ENCODE measurements at places on chromosomes 1 and 21.

DNA sequence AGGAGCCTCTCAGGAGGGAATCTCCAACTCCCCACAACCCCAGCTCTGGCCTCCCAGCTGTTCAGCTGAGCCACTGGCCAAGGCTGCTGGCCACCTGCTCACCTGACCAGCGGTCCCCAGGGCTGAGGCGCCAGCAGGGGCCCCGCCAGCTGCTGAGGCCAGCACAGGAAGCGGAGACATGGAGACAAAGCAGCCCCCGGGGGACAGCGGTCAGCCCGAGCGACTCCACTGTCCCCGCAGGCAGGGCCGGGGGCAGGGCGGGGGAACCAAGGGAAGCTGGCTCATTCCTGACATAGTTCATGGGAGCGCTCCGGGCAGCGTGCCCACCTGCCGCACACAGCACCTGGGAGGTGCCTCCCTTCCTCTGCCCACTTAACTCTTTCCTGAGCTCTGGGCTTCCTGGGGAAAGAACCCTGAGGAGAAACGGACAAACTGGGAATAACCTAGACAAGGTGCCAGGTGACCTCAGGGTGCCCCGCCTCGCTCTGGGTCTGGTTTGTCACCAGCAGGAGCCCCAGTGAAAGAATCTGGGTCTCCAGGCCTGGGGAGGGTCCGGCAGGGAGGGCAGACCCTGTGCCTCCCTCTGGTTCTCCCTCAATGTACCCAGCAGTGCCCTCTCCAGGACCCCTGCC lies 10.7 kb downstream of the EPHA2 start:
- DNase-seq, result no peak

DNA sequence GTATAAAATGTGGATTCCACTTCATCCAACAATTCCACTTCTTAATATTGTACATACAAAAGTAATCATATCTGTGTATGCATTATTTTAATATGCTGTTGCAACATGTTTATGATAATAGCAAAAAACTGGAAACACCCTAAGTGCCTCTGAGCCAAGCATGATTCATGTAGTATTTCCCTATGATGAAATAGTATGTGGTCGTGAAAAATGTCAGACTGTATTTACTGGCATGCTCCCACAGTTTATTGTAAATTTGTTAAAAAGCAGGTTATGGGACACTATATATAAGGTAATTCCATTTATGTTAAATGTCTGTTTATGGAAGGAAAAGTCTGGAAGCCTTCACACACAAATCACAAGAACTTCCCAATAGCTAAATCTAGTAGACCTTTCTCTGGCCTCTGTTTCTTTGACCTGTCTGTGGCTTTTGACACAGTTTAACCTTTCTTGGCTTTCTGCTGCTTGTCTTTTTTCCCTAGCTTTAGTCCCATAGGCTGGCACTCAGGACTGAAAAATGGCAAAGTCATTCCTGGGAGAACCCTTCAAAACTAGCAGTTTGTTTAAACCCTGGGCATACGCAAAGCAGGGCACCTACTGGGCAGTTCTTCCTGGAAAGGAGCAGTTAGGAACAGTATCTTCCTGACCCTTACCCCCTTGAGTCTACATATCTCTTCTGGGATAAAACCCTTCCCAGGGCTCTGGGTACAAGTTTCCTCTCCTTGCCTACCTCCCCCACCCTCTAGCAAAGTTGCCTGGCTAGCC lies 65.4 kb upstream of the ARTN start:
- no peak for DNase-seq

GRCh38 chr1:7621334-7622219 lies 149.5 kb upstream of the VAMP3 start:
- DNase-seq, result no peak

- no peak for DNase-seq
Observed at GRCh38 chr1:235160383-235160956, 580 bp downstream of the RBM34 start.

DNA sequence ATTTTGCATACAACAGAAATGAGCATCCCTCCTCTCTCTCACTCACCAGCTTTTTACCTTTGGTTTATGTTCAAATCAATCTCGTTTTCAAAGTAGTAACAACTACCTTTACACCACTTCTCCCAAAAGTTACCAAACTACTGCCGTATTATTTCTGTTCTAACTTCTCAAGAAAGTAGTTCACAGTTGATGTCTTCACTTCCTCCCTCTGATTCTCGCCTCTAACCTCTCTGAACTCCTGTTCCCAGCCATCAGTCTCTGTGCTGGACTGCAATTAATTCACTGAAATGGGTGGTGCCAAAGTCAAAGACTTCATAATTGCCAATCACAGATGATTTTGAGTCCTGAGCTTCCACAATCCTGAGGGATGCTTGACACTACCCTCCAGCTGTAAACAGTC lies 54.0 kb downstream of the ZNF281 start:
- DNase-seq, result no peak

- DNase-seq, result no peak
Observed at GRCh38 chr1:219123036-219123435, 50.6 kb upstream of the LYPLAL1 start.

GRCh38 chr21:44579056-44579832 lies 1.2 kb downstream of the KRTAP10-5 start:
- DNase-seq, result no peak

DNA sequence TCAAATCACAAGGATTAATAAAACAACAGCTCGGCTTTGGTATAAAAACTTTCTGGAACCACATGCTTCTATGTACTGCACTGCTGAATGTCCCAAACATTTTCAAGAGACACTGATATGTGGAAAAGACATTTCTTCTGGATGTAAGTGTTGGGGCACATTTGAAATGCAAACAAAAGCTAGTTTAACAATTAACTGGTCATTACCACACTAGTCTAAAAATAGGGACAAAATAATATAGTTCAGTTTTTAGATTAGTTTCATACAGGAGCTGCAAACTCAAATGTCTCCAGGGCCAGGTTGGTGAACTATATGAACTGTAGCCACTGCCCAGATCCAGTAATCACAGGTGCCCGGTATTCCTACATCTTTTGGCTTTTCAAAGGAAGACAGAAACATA lies 3.2 kb downstream of the IL23R start:
- no peak for DNase-seq

GRCh38 chr1:39901464-39901713 lies 328 bp downstream of the MYCL start:
- DNase-seq, result no peak

DNA sequence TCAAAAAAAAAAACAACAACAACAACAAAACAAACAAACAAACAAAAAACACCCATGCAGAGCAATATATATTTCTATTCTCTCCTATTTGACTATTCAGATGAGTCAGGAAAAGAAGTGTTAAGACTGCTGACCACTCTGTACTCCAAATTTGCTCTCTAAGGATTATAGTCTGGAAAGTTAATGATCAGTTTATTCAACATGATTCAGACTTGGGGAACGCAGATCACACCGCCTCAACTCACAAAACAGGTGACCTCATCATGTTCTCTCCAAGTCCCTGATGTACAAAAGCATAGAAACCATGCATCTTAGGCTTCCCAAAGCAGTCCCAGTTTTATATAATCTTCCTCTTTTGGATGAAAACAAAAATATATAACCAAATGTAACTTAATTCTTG lies 51.9 kb upstream of the PRRC2C start:
- no peak for DNase-seq

GRCh38 chr1:47953661-47954060 lies 43.5 kb downstream of the TRABD2B start:
- DNase-seq, result no peak

GRCh38 chr1:39675220-39675619 lies 3.3 kb upstream of the NT5C1A start:
- no peak for DNase-seq

- DNase-seq, result no peak
Observed at GRCh38 chr1:217270101-217270500, 360.8 kb downstream of the GPATCH2 start.
